ENCODE measurements at places on chromosomes 1 and 21. TPM values are rescaled to one million over a fixed set of nuclear protein-coding genes. Genes with fewer than 3 reads are reported as not detected.

DNA sequence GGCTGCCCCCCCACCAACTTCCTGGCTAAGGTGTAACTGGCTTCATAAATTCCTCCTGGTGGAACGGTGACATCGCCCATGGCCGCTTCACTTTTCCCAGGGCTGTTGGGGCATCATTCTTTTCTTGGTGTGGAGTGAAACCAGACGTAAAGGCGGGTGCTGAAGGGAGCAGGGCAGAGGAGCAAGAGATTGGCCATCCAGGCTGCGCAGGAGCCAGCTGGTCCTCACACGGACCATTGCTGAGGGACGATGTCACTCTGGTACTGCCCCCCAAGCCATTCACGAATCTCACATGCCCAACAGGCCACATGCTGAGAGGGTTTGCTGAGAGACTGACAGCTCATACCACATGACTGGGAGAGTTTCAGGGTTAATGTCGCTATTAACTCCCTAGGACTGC, 10.5 kb upstream of the PKP1 start:
- H3K36me3 ChIP-seq: no peaks in the 10 kb centered on the region
- H3K27ac ChIP-seq: no peak overlapping the region
- H3K4me3 ChIP-seq: no peak overlapping the region

DNA sequence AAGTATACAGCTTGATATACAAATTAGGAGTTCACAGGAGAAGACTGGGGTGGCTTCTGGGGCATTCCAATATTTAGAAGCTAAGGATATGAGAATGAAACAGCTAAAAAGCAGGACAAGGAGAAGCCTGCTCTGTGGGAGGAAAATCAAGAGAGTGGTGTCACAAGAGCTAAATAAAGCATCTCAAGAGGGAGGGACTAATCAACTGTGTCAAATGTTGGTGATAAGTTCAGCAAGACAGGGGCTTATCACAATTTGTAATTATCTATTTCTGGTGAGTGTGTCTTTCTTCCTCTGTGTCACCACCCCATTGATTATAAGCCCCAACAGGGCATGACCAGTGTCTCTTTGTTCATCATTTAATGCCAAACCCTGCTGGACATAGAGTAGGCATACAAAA, 295.8 kb upstream of the DUSP10 start:
- no peaks in the 10 kb centered on the region for H3K36me3 ChIP-seq
- H3K4me1 ChIP-seq: no peaks in the 10 kb centered on the region
- H3K4me3 ChIP-seq: no peak overlapping the region
- no peak for DNase-seq
- no peak overlapping the region for H3K27ac ChIP-seq

DNA sequence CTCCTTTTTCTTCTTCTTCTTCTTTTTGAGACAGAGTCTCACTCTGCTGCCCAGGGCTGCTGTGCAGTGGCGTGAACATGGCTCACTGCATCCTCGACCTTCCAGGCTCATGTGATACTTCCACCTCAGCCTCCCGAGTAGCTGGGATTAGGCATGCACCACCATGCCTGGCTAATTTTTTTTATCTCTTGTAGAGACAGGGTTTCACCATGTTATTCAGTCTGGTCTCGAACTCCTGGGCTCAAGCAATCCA, 13.0 kb upstream of the PADI1 start:
- H3K27me3 ChIP-seq: no peaks in the 10 kb centered on the region
- no peaks in the 10 kb centered on the region for H3K36me3 ChIP-seq
- no peak for DNase-seq
- H3K4me3 ChIP-seq: no peak overlapping the region
- peak overlapping the region; percentile 70 for H3K27ac ChIP-seq

DNA sequence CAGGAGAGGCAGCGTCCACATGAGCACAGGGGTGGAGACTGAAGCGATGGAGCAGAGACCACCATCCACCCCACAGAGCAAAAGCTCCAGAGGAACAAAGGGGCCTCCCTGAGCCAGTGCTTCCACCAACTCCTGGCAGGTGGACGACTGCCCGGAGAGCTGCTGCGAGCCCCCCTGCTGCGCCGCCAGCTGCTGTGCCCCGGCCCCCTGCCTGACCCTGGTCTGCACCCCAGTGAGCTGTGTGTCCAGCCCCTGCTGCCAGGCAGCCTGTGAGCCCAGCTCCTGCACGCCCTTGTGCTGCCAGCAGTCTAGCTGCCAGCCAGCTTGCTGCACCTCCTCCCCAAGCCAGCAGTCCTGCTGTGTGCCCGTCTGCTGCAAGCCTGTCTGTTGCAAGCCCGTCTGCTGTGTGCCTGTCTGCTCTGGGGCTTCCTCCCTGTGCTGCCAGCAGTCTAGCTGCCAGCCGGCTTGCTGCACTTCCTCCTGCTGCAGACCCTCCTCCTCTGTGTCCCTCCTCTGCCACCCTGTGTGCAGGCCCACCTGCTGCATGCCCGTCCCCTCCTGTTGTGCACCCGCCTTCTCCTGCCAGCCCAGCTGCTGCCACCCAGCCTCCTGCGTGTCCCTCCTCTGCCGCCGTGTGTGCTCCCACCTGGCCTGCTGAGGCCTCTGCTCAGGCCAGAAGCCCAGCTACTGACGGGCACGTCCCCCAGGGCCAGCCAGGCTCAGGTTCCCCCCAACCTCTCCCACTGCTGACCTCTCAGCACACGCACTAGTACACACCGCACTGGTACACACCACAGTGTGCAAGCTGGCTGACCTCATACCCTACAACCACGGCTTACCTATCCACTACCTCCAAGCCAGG, 5.4 kb downstream of the KRTAP10-12 start:
- DNase-seq: no peak
- no peaks in the 10 kb centered on the region for H3K4me1 ChIP-seq
- no peaks in the 10 kb centered on the region for H3K36me3 ChIP-seq

- no peak overlapping the region for H3K27ac ChIP-seq
- no peak overlapping the region for H3K4me3 ChIP-seq
- H3K36me3 ChIP-seq: no peaks in the 10 kb centered on the region
- no peaks in the 10 kb centered on the region for H3K4me1 ChIP-seq
- DNase-seq: no peak
Measured at GRCh38 chr1:228875741-228876140, 140.5 kb downstream of the RHOU start.

GRCh38 chr1:234975941-234976860, 152.4 kb downstream of the TOMM20 start:
- no peaks in the 10 kb centered on the region for H3K27me3 ChIP-seq
- no peak overlapping the region for H3K4me3 ChIP-seq
- no peak for DNase-seq
- peaks cover 38% of the 10 kb centered on the region for H3K4me1 ChIP-seq

- H3K27me3 ChIP-seq: peaks cover 31% of the 10 kb centered on the region
- H3K27ac ChIP-seq: no peak overlapping the region
- no peak overlapping the region for H3K4me3 ChIP-seq
- DNase-seq: no peak
- peaks cover 3% of the 10 kb centered on the region for H3K4me1 ChIP-seq
Measured at GRCh38 chr1:160061369-160062229, 8.4 kb downstream of the KCNJ10 start.

DNA sequence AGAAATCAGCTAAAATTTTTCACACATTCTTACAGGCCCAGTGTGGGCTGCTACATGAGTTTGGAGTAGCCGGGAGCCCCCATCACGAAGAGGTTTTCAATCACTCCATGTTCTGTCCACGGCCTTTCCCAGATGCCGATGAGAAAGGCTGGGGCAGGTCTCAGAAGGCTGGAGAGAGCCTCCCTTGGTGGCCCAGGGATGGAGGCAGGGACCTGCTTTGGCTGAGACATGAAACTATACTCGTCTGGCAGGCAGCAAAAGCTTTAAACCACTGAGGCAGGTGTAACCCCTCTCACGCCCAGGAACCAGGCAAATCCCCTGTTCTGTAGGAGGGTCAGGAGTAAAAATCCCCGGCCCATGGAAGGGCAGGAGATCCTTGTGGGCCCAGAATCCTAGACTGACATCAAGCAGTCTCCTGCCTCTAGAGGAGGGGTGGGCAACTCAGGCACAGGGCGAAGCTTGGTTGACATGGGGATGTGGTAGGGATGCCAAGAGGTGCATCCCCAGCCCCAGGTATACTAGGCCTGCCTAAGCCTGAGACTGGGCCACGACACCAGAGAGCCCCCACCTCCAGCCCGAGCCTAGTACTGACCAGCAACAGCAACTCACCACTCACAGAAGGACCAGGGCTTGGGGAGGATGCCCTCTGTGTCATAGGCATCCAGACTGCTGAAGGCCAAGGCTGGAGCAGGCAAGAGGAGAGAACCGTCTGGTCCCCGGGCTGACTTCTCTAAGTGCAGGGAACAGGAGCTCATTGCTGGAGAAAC, 9.1 kb downstream of the MMEL1 start:
- peaks cover 13% of the 10 kb centered on the region for H3K27me3 ChIP-seq
- DNase-seq: no peak
- no peak overlapping the region for H3K27ac ChIP-seq
- no peaks in the 10 kb centered on the region for H3K4me1 ChIP-seq
- no peaks in the 10 kb centered on the region for H3K36me3 ChIP-seq
- H3K4me3 ChIP-seq: no peak overlapping the region

DNA sequence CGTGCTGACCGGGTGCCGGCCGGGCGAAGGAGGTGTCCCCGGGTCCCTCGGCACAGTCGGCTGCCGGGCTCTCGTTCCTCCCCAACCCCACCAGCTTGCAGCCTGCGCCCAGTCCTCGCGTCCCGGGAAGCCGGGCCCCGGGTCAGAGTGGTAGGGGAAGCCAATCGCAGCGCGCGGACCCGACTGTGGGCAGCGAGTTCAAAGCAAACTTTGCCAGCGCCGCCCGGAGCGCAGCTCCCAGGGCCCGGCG, 328 bp downstream of the MYCL start:
- peak overlapping the region; percentile 70 for H3K4me3 ChIP-seq
- no peaks in the 10 kb centered on the region for H3K36me3 ChIP-seq
- H3K27ac ChIP-seq: peak overlapping the region; percentile 34
- no peak for DNase-seq

- no peak for DNase-seq
- no peaks in the 10 kb centered on the region for H3K36me3 ChIP-seq
- no peak overlapping the region for H3K4me3 ChIP-seq
- peaks cover 9% of the 10 kb centered on the region for H3K4me1 ChIP-seq
Measured at GRCh38 chr1:212124690-212125582, 89.4 kb downstream of the DTL start.

- no peaks in the 10 kb centered on the region for H3K4me1 ChIP-seq
- DNase-seq: no peak
- no peak overlapping the region for H3K27ac ChIP-seq
- H3K4me3 ChIP-seq: no peak overlapping the region
- peaks cover 4% of the 10 kb centered on the region for H3K27me3 ChIP-seq
Measured at GRCh38 chr1:109765896-109766615, 2.3 kb upstream of the EPS8L3 start.

DNA sequence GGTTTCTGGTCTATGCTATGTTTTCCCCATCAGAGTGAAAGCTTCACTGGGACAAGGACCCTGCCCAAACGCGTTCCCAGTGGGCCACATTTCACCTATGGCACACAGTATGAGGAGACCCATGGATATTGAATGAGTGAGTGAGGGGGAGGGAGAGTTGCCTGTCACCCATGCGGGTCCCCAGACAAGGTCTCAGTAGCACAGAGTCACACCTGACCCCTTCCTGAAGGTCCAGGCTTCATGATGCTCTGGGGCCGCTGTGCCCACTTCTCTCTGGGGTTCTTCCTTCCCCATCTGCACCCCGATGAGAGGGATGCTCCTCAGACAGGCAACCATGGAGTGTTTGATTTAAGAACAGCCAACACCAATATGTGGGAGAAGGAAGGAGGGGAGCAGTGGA, 72.3 kb upstream of the CSF3R start:
- no peak overlapping the region for H3K4me3 ChIP-seq
- H3K27me3 ChIP-seq: peaks cover 30% of the 10 kb centered on the region
- H3K36me3 ChIP-seq: no peaks in the 10 kb centered on the region
- DNase-seq: no peak
- no peaks in the 10 kb centered on the region for H3K4me1 ChIP-seq

DNA sequence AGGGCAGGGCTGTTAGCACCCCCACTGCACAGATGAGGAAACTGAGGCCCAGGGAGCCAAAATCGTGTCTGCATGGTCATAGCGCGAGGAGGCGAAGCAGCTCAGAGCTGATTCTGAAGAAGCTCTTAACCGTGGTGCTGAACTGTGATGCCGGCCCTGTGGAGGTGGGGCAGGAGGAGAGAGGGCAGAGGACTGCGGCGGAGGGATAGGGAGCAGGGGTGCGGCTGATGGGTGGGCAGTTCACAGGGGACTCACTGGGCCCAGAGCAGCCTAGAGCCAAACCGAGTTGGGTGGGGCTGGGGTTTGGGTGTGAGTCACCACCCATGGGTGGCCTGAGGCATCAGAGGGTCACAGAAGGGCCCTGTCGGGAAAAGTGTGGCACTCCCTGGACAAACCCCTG, 74.7 kb downstream of the RAP1GAP start:
- no peaks in the 10 kb centered on the region for H3K4me1 ChIP-seq
- H3K4me3 ChIP-seq: no peak overlapping the region
- H3K36me3 ChIP-seq: no peaks in the 10 kb centered on the region
- H3K27ac ChIP-seq: no peak overlapping the region
- H3K27me3 ChIP-seq: no peaks in the 10 kb centered on the region

DNA sequence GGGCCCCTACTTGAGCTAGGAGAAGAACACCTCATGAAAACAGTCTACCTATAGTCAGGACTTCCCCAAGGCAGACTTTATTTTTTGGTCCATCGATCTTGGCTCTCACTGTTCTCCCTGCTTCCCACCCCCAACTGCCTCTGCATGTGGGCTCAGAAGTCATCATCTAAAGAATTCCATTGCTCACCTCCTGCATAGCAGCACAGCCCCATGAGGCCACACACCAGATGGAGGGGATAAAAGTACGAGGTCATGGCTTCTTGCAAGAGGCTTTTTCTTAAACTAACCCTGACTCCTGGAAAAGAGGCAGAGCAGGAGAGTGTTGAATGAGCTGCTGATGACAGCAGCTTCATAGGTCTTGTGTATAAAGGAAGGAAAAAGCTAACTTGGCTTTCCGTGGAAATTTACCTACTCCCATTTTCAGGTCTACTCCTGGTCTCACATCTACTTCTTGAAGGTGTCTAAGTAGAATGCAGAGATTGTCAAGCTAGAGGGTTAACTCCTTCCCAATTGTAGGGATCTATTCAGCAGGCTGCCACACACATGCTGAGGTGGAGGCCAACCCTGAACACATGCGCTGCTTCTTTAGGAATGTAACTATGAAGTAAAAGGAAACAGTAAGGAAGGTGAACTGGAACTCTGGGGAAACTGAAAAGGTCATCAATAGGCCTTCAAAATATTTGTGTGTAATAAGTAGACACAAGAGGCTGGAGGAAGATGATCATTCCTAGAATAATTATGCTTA, 18.7 kb downstream of the WNT2B start:
- no peaks in the 10 kb centered on the region for H3K27me3 ChIP-seq
- no peak for DNase-seq
- peaks cover 10% of the 10 kb centered on the region for H3K36me3 ChIP-seq
- H3K27ac ChIP-seq: no peak overlapping the region
- H3K4me3 ChIP-seq: no peak overlapping the region

- DNase-seq: no peak
- H3K4me1 ChIP-seq: no peaks in the 10 kb centered on the region
- H3K4me3 ChIP-seq: no peak overlapping the region
- H3K27ac ChIP-seq: no peak overlapping the region
Measured at GRCh38 chr1:89589515-89589914, 43.4 kb upstream of the LRRC8C start.

CLCA4 gene
- 1.5 TPM for polyA plus RNA-seq

KRTAP21-2 gene
- not detected for polyA plus RNA-seq

TEX38 gene
- not detected for polyA plus RNA-seq

KRTAP13-2 gene
- not detected for polyA plus RNA-seq

BCAN gene
- polyA plus RNA-seq: not detected

FCRL2 gene
- not detected for polyA plus RNA-seq

C1QC gene
- polyA plus RNA-seq: not detected

GJC2 gene
- polyA plus RNA-seq: 0.63 TPM

TMPRSS15 gene
- polyA plus RNA-seq: not detected

IL12RB2 gene
- polyA plus RNA-seq: 0.63 TPM

FCRL6 gene
- not detected for polyA plus RNA-seq

RAP1GAP gene
- polyA plus RNA-seq: 1.6 TPM

PPFIA4 gene
- polyA plus RNA-seq: 4.2 TPM

Measured in keratinocyte (primary cell).